ENCODE measurements at places on chromosomes 13 and 19.

DNA sequence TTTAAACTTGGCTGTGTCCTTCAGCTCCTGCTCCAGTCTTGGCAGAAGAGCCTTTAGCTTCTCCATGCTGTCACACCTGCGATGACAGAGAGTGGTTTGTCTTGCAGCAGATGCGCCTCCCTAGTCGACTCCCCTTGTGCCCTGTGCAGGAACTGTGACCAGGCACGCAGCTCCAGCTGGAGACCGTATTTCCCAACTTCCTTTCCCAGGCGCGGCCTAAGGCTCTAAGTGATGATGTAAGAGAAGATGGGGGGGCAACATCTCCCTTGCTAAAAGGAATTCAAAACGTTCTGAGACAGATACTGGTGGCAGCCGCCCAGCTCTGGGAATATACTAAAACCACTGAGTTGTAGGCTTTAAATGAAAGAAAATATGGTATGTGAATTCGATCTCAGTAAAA is 16.3 kb downstream of the DCUN1D2 start:
- no peak for DNase-seq

GRCh38 chr13:109370496-109370895 is 415.9 kb downstream of the IRS2 start:
- DNase-seq, result no peak

- no peak for DNase-seq
These were observed 520.4 kb downstream of the SLITRK6 start for GRCh38 chr13:85278851-85279250.

- no peak for DNase-seq
These were observed 243.4 kb downstream of the NHLRC3 start for GRCh38 chr13:39281539-39282150.

DNA sequence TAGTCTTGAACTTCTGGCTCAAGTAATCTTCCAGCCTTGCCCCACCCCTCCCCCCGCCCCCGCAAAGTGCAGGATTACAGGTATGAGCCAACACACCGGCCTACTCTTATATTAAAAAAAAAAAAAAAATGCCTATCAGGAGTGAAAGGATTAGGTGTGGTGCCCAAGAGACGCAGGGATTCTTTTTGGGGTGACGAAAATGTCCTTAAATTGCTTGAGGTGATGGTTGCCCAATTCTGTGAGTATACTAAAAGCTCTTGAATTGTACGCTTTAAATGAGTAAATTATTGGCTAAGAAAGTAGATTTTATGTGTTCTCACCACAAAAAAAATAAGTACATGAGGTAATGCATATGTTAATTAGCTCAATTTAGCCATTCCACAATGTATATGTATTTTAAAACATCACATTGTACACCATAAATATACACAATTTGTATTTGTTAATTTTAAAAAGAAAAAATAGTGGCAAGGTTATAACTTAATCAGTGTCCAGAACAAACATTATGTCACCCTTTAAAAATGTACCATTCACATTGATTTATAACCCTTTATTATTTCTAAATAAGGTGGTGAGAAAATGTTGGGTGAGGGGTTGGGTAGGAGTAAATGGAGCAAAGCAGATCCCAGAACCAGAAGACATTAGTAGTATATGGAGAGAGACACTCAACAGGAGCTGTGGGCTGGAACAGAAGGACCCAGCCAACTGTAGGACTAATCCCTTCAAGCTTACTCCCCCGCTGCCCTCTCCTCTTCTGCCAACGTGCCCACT is 3.9 kb downstream of the IGSF23 start:
- no peak for DNase-seq

DNA sequence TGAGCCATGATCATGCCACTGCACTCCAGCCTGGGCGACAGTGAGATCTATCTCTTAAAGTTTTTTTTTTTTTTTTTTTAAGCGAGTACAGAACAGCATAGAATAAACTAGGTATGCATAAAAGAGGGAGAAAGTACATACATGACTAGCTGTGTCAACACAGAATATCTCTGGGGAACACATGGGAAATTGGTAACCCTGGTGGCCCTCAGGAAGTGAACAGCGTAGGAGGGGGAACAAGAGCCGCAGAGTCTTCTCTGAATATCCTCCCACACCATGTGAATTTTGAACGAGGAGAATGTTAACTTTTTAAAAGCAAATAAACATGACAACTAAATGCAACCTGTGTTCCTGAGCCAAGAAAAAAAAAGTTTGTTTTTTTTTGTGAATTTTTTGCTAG is 15.2 kb downstream of the PHLDB3 start:
- no peak for DNase-seq
